ENCODE measurements at places on chromosomes 7 and 10.

- no peak for DNase-seq
These were observed 175.1 kb downstream of the AVL9 start for GRCh38 chr7:32670110-32671025.

DNA sequence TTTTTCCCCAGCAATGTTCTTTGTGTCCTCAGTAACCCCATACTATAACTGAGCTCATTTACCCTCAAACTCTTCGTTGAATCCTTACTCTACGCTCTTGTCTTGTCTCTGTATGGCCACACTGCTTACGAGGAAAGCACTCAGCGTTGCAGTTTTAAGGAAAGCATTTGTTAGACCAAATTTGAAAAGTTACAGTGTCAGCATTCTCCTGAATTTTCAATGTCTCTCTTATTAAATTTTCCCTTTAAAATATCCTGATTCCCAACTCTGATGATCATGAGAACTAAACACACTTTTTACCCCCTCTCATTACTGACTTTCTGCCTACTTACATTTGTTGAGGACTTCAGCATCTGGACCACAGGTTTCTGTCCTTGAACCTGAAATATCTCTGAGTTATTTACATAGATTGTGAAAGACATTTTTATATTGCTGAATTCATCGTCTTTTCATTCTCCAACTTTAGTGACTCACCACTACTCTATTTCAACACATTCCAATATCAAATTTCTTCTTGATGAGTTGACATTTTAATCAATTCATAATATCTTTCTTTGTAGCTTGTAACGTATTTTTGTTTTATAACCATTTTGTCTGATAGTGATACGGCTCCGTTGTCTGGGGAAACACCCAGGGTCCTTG is 19.8 kb upstream of the VWDE start:
- DNase-seq = no peak

- DNase-seq = peak; percentile 64
These were observed 49.9 kb downstream of the PWWP2B start for GRCh38 chr10:132446661-132447445.

- no peak for DNase-seq
These were observed 11.7 kb downstream of the STAM start for GRCh38 chr10:17655567-17656146.

GRCh38 chr7:133437544-133437943 is 184.7 kb downstream of the EXOC4 start:
- DNase-seq = no peak

DNA sequence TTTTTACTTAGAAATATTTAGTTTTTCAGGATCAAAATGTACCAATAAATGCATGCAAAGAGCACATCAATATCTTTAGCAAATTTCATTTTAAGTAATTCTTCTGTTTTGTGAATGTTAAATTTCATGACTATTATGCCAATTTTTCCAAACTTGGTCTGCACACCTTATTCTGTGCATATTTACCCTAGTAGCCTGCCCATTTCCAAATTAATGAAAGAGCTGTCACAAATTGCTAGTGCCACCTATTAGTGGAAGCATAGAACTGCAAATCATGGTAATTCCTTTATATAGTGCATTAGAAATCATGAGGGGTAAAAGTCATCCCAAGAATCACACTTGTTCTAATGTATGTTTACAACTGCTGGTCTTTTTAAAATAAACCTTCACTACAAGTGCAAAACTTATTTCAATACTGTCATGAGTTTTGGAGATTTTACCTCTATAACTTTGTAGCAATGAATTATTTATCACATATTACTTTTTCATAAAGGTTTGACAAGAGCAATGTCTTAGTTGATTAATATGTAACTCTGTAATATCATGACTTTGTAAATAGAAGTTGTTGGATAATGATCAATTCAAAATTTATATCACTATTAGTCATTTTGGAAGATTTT is 5.7 kb downstream of the SEMA3A start:
- no peak for DNase-seq

- peak; percentile 82 for DNase-seq
These were observed at the start of gene KBTBD2 for GRCh38 chr7:32891043-32891799. KBTBD2 (minus strand) TSS chr7:32891760; CDS start chr7:32879604, 12,156 bp downstream.

GRCh38 chr10:49207936-49208487 is 19.8 kb upstream of the TMEM273 start:
- no peak for DNase-seq

GRCh38 chr10:6815346-6815745 is 235.3 kb upstream of the PRKCQ start:
- no peak for DNase-seq

- no peak for DNase-seq
These were observed 792.6 kb upstream of the C7orf33 start for GRCh38 chr7:147798001-147798400.

GRCh38 chr7:14125998-14126397 is 136.5 kb upstream of the ETV1 start:
- DNase-seq = no peak

- DNase-seq = no peak
These were observed 30.3 kb upstream of the KEL start for GRCh38 chr7:142992427-142992826.

DNA sequence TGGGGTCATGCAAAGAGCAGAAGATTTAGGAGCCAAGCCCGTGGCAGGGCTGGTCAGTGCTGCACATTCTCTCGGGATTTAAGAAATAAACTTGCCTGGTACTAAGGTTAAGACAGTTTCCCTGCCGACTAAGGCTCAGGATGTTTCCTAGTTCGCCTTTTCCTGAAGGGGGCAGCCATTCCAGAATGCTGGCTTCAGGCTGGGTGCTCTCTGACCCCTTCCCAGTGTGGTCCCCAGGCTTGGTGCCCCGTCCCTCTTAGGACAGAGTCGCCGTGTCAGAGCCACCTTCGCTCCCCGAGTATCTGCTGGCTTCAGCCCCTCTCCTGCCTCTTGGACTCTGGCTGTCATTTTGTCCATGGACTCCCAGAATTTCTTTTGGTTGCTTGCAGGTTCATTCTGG is 117.2 kb downstream of the ELFN1 start:
- no peak for DNase-seq

DNA sequence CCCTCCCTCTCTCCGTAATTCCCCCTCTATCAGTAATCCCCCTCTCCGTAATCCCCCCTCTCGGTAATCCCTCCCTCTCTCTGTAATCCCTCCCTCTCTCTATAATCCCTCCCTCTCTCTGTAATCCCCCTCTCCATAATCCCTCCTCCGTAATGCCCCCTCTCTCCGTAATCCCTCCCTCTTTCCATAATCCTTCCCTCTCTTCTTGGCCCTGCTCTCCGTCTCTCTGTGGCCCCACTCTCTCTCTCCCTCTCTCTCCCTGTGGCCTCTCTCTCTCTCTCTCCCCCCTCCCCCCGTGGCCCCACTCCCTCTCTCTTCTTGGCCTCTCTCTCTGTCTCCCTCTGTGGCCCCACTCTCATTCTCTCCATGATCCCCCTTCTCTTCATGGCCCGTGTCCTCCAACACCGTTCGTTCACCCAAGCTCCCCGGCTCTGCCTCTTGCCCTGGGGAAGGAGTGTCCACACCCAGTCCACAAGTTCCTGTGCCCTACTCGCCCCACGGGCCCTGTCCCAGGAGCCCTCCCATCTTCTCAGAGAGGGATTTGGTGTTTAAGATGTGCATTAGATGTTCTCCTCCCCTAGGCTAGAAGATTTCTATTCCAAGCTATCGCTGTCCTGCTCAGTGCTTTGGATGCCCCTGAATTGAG is 19.8 kb downstream of the SHH start:
- DNase-seq = no peak

DNA sequence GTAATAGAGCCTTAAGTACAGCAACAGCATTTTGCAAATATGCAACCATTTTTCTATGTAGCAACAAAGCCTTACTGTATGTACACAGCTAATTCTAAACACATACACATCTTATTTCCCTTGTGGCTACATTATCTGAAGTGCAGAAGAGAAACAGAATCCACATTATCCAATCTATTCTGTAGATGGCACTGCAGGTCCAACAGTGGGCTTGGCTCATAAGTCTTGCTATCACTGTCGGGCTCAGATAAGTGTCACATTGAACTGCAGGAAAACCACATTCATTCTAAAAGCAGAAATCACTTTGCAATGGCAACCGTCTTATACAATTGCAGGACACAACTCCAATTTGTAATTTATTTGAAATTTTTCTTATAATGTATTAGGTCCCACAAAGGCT is 109.8 kb upstream of the NOBOX start:
- no peak for DNase-seq

GRCh38 chr10:74058658-74059057 is 60.7 kb downstream of the VCL start:
- no peak for DNase-seq

DNA sequence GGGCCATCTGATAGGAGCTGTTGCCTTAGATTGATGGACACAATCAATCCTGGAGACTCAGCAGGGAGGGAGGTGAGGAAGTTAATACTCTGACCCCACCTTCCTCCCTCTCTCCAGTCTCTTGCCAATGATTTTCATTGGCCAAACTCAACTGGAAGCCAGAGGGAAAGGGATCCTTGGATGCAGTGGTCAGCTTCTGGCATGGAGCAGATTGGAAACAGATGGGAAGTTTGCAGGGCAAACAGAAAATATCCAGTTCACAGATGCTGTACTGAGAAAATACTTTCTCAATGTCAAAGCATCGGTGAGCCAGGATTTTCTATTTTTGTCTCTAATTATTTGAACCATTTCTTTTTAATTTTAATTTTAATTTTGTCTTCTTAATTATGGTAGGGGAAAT is 170.8 kb downstream of the BBS9 start:
- no peak for DNase-seq

DNA sequence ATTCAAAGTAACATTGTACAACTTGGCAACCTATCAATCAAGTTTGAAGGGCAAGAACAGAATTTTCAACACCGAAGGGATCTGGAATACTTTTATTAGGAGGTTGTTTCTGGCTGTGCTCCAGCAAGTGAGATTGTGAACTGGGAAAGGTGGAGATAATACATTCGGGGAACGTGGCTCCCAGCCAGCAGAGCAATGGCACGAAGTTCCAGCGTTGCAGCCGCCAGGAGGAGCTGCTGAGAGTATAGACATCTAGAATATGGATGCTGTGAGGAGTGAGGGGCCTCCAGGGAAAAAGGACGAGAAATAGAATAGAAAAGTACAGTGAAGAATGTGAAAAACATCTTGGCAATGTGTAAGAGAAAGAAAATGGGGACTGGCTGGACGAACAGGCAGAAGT is 69.5 kb downstream of the TCERG1L start:
- no peak for DNase-seq

All from activated T-cell treated with anti-CD3 and anti-CD28 coated beads, Interleukin-2, amount 50 U/mL, for 1 hour (primary cell).